H1 (cell line): ENCODE measurements at places on chromosomes 1 and 21. TPM values are rescaled to one million over a fixed set of nuclear protein-coding genes. Genes with fewer than 3 reads are reported as not detected.

- no peaks in the 10 kb centered on the region for H3K36me3 ChIP-seq
- no peak overlapping the region for H3K4me3 ChIP-seq
- peaks cover 3% of the 10 kb centered on the region; the same call in 1 of the 2 replicates for H3K4me1 ChIP-seq
- no peak overlapping the region for H3K27ac ChIP-seq
- no peaks in the 10 kb centered on the region for H3K27me3 ChIP-seq
- peak; percentile 14 for DNase-seq
These were observed 26.7 kb downstream of the SLC26A9 start for GRCh38 chr1:205916541-205916940.

GRCh38 chr21:28410256-28410655 lies 582.4 kb downstream of the LTN1 start:
- no peaks in the 10 kb centered on the region for H3K36me3 ChIP-seq
- H3K27me3 ChIP-seq: no peaks in the 10 kb centered on the region

The CR1L gene
- 0.19 and 0.39 TPM in 2 replicates for polyA plus RNA-seq

The TDRD10 gene
- 0.27 and 0.30 TPM in 2 replicates for polyA plus RNA-seq

The CA14 gene
- 79.3 and 105 TPM in 2 replicates for polyA plus RNA-seq
